ENCODE measurements at places on chromosomes 16 and 17.

DNA sequence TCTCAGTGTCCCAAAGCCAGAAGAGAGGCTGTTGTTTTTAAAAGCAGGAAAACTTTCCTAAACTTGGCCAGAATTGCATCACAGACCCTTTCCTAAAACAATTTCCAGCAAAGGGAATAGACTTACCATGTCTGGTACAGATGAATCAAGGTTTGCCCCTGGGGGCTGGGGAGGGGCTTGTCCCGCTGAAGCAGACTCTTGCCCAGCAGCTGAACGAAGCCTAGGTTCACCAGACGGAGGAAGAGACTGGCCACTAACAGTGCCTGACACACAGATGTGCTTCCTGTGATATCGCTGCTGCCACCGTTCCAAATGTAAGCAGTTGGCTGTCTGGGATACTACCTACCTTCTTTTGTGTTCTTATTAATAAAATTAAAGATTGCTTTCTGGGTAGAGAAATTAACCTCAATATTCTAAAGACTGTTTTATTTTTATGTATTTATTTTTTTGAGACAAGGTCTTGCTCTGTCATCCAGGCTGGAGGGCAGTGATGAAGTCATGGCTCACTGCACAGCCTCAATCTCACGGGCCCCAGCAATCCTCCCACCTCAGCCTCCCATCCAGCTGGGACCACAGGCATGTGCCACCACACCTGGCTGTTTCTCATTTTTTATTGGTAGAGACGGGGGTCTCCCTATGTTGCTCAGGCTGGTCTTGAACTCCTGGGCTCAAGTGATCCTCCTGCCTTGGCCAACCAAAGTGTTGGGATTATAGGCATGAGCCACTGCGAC, 13.5 kb downstream of the PRCD start:
- no peak for DNase-seq

DNA sequence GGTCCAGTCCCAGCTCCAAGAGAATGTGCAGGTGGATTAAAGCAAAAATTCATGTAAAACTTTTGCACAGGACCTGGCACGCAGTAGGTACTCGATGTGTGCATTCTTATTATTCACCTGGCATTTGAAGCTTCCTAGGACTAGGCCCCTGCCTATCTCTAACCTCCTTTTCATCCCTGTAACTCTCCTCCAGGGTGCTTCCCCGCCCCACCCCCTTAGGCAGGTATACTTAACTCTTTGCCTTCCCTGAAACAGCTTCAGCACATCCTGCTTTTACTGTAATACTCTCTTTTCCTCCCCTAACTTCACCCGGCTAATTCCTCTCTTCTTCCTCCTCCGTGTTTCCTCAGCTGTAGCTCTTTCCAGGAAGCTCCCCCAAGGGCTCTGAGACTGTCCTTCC, 54.8 kb downstream of the CDK5R1 start:
- DNase-seq: no peak

DNA sequence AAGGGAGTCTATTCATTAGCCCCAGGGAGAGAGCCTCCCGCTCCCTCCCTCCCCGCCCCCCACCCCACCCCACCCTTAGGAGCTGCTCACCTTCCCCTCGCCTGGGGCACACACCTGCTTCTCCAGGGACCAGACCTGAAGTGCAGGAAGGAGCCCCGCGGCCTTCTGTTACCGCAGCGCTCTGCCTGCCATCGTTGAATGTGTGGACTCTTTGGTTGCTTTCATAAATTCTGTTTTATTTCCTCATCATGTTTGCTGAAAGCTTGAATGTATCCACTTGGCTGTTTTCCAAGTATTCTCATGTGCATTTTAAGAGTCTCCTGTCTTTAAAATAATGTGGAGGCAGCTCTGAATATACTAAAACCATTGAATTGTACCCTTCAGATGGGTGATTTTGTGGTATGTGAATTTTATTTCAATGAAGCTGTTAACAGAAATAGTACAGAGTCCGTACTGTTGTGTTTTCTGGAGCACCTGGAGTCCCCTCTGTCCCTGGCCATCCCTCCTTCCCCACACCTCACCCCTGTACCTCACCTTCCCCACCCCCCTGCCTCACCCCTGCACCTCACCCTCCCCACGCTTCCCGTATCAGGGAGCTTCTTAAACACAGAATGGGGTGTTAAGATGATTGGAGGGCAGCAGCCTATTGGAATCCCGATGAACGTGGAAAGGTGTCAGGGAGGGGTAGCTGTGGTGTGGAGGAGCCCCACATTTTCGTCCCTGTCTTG, 25.5 kb downstream of the RAB11FIP3 start:
- DNase-seq: no peak

DNA sequence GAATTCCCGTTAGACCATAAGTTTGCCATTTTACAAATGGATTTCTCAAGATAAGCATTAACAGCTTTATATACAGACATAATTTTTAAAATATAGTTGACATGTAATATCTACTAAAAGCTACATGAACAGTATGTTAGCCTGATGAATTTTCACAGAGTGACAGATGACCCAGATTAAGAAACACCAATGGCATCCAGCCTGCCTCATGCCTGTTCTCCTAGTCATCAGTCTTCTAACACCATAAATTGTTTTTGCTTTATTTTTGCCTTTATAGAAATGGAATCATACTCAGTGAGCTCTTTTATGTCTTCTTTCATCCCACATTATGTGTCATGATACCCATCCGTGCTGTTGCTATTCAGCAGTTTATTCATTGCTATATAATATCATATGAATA, 80.0 kb downstream of the ATF7IP2 start:
- no peak for DNase-seq

DNA sequence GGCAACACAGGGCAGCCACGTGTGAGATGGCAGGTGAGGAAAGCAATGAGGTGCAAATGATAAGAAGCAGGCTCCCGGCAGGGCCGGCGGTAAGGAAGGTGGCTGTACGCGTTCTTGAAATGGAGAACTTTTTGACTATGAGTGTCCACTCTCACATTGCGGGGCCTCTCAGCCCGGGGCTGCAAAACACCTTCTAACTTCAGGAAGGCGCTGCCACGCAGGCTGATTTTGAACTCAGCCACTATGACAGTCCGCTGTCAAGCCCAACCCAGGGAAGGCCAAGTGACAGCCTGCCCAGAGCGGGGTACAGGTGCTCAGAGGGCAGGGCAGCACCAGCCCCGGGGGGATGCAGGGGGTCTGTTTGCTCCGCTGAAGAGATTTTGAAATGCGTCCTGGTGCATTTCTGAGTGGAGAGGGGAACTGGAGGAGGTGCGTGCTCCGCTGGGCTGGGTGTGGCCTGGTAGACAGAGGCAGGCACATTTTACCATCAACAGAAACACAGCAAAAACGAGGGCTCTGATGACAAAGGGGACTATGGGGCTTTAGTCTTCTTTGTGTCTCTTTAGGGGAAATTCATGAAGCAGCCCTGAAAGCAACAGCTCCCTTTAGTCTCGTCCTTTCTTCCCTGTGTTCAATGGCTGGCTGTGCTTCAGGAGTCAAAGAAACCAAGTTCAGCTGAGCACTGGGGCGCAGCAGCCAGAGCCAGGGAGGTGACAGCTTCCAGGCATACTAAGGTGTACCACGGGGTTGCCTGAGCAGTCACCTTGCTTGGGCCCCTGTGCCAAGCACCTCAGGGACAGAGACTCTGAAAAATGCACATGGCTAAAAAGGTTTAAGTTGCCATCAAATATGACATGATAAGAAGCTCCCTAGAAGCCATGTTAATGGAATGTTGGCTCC, 14.6 kb upstream of the SREBF1 start:
- DNase-seq: no peak

DNA sequence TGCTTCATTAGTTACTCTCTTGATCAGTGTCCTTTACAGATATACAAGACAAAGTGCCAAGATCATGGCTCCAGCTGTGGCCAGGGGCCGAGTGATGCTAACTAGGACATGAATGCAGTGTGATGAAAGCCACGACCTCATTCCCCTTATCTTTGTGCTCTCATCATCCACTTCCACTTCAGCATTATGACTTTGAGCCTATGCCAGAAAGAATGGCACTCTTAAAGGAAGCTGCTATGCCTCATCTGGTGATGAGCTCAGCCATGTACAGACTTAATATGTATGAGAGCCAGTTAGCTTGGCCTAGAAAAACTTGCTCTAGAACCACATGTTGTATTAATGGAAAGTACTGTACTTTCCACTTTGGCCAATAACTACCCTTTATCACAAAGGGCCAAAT, 179.1 kb downstream of the TOX3 start:
- DNase-seq: no peak

DNA sequence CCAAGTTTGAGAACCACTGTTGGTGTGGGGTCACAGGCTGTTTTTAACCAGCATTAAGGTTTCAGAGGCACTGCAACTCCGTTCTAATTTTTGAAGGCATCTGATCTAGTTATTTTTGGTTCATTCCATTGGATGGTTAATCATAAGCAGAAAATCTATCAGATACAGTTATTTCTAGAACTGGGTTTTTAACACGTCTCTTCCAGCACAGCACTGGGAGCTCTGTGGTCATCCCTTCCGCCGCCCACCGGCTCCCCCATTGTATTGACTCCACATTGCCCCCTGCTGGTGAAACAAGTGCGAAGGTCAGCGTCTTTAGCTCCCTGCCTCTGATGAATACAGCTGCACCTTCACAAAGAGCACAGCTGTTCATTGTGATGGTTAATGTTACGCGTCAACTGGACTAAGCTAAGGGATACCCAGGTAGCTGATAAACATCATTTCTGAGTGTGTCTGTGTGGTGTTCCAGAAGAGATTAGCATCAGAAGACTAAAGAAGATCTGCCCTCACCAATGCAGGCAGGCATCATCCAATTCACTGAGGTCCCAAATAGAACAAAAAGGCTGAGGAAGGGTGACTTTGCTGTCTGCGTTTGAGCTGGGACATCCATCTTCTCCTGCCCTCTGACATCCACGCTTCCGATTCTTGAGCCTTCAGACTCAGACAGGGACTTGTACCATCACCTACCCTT, 8.5 kb downstream of the CCL18 start:
- DNase-seq: no peak

DNA sequence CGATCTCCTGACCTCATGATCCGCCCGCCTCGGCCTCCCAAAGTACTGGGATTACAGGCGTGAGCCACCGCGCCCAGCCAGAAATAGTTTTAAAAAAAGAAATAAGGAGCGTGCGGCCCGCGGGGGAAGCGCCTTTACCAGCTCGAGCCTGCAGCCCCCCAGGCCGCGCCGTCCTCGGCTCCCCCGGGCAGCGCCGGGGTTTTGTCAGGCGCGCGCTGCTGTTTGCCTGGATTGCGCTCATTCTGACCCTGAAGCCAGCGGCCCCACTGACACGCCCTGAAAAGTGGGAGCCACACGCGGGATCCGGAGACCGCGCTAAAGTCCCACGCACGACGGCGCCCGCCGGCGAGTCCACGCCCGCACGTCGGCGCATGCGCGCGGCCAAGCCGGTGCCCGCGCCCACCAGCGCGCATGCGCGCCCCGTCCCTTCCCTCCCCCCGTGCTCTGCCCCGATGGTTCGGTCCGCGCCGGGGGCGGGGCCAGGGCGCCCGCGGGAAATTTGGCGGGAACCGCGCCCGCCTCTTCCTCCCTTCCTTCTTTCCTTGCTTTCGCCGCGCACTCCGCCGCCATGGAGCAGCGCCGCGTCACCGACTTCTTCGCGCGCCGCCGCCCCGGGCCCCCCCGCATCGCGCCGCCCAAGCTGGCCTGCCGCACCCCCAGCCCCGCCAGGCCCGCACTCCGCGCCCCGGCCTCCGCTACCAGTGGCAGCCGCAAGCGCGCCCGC, at the start of gene CDT1:
TSS of gene CDT1 (plus strand) at position 526 of the 724 bp plus-strand sequence. CDS start at position 569, 43 bp downstream.
- peak; percentile 79 for DNase-seq

DNA sequence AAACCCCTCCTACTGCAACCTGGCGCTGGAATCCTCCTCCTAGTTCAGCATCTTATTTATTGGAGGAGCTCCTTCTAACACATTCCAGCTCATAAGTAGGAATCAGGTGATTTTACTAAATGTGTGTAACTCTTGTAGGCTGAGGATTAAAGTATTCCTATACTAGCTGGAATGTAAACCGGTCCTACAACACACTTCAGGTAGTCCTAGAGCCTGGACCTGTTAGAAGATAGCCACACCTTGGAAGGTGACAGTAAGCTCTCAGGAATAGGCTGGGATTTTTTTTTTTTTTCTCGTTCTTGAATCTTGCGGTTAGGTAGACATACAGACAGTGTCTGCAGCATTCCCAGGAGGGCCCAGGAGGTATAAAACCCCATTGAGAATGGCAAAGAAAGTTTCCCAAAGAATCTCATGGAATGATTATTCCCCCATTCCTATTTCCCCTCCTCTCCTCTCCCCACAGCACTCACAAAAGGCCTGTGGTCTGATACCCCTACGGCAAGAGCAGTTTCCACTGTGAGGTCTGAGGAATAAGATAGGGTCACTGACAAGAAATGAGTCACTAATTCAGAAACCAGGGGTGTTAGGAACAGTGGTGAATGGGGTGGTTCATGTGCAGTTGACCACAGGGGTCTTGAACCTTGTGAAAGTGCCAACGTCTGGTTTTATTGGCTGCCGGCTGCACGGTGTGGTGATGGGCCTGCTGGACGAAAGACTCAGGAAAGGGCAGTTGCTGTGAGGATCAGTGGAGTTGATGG, 267.1 kb downstream of the UTP18 start:
- DNase-seq: no peak

GRCh38 chr17:37182786-37183465, 192.9 kb upstream of the C17orf78 start:
- DNase-seq: no peak

DNA sequence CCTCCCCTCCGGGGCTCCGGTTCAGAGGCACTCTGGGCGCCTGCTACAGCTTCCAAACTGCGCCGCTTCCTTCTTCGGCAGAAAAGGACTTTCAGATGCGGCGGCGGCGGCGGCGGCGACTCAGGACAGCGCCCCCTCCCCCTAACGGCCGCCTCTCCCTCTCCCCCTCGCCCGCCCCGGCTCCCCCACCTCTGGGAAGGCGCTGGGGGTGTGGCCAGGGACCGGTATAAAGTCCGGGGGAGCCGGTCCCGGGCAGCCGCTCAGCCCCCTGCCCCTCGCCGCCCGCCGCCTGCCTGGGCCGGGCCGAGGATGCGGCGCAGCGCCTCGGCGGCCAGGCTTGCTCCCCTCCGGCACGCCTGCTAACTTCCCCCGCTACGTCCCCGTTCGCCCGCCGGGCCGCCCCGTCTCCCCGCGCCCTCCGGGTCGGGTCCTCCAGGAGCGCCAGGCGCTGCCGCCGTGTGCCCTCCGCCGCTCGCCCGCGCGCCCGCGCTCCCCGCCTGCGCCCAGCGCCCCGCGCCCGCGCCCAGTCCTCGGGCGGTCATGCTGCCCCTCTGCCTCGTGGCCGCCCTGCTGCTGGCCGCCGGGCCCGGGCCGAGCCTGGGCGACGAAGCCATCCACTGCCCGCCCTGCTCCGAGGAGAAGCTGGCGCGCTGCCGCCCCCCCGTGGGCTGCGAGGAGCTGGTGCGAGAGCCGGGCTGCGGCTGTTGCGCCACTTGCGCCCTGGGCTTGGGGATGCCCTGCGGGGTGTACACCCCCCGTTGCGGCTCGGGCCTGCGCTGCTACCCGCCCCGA, at the start of gene IGFBP4:
TSS of gene IGFBP4 (plus strand) at position 255 of the 792 bp plus-strand sequence. CDS start at position 541, 286 bp downstream.
- DNase-seq: peak; percentile 39

All from stimulated activated CD4-positive, alpha-beta T cell treated with anti-CD3 and anti-CD28 coated beads, Interleukin-1b, Interleukin-23, amount 100 ng/mL, for 1 hour (primary cell).